ENCODE measurements at places on chromosomes 2 and 18. TPM values are rescaled to one million over a fixed set of nuclear protein-coding genes. Genes with fewer than 3 reads are reported as not detected.

SPATA3 gene
- not detected for total RNA-seq

AMER3 gene
- not detected for total RNA-seq

SMYD5 gene
- total RNA-seq = 10.9 TPM

MARCHF4 gene
- not detected for total RNA-seq

COLEC12 gene
- 0.88 TPM for total RNA-seq

SRD5A2 gene
- not detected for total RNA-seq

MAL gene
- total RNA-seq = not detected

- DNase-seq = no peak
These were observed 163.0 kb upstream of the PXDN start for GRCh38 chr2:1907291-1907690.

DNA sequence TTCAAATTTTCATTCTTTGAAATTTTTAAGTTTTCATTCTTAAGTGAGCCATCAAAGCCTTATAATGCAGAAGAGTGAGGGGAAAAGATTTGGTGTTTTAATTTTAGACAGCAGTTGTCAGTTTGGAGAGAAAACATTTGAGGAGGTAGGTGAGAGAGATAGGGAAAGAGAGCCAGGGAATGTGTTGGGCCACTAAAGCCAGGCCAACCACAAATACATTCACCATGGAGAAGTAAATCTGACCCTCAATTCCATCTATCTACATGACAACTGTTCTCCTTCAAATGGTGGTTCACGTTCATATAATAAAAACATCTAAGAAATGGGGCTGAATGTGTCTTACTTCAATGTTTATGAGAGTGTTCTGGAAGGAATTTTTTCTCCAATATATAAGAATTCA, 553.0 kb upstream of the SYT4 start:
- DNase-seq = no peak

DNA sequence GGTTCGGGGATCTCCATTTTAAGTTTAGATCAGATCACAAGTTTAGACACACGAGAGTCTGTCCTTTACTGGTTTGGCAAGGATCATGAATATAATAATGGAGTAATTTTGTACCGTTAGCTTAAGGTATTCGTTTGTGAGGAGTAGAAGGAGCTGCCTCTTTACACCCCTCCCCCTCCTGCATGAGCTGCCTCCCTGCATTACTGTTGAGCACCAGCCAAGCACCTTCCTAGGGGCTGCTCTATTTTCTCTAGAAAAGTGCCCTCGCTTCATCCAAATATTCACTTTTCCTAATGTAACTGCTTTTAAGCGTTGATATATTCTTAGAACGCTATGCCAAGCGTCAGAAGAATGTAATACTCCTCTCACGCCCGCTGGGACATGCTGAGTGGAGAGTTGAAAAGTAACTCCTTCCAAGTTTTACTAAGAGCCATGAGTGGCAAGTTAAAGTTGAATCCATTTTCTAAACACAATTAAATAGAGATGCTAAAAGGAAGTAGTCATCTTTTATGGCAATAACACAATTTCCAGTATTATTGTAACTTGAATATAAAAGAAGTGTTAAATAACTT, 25.4 kb upstream of the SCN7A start:
- DNase-seq = no peak

- no peak for DNase-seq
These were observed 209.6 kb upstream of the PIK3C3 start for GRCh38 chr18:41745166-41746049.

- DNase-seq = no peak
These were observed 435.3 kb upstream of the HNRNPA3 start for GRCh38 chr2:176777262-176777661.

DNA sequence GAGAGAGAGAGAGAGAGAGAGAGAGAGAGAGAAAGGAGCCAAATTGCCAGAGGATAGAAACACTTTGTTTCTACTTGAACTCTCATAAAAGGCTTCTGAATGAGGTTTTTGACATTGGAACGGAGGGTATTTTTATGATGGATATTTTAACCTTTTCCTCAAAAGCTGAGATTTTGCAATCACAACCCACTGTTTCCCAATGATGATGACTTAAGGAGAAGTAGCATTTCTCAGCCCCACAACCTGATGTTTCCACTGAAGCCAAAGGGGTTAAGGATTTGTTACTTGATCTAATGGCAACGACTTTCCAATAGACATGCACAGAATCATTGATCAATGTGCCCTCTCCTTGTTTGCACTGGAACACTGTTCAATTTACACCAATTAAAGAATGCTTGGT, 67.1 kb upstream of the POU3F3 start:
- DNase-seq = no peak
